ENCODE measurements at places on chromosomes 6 and 20.

- DNase-seq: no peak
These were observed 100.9 kb downstream of the QRSL1 start for GRCh38 chr6:106730264-106730663.

DNA sequence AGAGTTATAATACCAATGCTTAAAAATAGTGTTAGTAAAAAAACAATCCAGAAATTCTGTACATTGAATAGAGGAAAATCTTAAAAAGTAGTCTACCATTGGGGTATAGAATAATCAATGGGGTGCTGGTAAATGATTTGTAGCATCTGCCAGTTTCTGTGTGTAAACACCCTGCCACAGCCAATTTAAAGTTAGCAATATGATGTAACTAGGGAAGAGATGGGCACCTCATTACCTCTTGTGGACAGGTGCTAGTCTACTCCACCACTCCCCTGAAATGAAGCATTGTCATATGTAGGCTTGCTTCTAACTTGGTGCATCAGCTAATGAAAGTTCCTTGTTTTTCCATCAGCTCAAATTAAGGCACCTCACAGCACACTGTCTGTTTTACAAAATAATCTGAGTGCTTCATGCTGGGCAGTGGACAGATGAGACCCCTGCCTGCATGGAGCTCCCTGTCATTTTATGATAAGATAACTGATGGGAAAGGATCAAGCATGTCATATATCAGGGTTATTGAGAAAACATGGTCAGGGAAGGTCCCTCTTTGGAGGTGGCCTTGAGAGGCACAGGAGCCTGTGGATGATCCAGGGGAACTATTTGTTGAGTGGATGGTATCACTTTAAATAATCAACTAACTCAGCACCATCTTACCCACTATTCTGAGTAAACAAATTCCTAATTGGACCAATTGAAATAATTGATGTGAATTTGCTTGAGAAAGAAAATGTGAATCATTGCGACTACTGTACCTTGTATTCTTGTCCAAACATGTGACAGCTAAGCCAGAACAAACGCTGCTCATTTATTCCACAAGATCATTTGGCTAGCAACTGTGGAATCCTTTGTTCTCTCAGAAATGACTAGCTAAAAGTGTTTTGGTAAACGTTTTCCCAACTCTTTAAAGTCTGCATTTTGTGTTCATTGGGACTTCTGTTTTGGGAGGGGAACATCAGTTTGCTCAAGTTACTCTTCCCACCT, 45.9 kb upstream of the CSE1L start:
- no peak for DNase-seq

- DNase-seq: no peak
These were observed 60.7 kb downstream of the FAM229B start for GRCh38 chr6:112148103-112148502.

- DNase-seq: no peak
These were observed 81.1 kb downstream of the PLCG1 start for GRCh38 chr20:41218466-41218865.

GRCh38 chr6:145548933-145549648, 186.2 kb downstream of the EPM2A start:
- no peak for DNase-seq

DNA sequence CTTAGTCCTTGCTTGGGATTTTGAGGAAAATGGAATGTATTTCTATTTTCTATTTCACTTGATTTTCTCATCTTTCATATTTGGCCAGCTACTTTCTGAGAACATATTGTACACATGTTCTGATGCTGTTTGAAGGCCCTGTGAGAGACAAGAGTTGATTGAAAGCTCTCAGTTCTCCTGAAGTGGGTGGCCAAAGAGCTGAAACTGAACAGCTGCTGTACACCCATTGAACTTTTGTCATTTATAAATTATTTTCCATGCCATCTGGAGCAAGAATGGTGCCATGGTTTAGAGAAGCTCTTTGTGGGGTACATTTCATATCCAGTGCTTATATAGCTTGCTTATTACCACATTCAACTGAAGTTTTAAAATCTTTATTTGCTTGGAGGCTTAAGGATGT, 298.3 kb downstream of the PRL start:
- DNase-seq: no peak

DNA sequence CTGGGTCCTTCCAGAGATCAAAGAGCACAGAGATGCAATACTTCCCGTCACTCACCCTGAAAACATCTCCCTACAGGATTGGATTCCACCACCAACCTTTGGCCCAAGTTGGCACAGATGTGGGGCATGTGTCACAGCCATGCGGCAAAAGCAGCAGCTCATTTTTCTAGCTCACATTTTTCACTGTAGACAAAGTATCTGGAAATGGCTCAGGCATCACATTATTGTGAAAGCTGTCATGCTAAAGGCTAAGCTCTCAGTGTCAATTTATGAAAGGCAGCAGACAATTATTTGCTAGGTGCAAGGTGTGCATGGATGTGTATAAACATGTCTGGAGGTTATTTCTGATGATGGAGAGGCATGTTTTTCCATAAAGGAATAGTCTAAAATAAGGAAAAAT, 248.8 kb upstream of the PRND start:
- no peak for DNase-seq

GRCh38 chr6:169158691-169159090, 95.0 kb downstream of the THBS2 start:
- no peak for DNase-seq

DNA sequence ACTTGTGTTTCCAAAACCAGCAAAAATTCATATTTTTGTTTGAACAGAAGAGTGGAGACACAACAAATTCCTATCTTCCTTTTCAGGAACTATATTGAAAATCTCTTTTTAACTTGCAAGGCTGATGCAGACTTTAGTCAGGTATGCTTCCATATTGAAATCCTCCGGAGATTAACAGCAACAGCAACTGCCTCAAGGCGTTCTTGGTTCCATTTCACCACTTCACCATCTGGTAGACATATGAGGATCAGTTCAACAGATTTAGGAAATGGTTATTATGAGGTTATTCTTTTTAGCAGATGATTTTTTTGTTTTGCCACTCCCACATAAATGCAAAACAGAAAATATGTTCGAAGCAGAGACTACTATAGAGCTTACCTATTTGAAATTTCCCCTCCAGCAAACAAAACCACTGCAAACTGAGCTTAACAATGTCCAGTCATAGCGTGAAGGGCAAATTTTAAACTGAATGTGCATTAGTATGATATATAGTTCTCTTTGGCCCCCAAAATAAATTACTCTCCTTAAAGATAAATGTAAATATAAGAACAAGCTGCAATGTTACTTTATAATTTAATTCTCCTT, 520.5 kb upstream of the ADGRB3 start:
- no peak for DNase-seq

DNA sequence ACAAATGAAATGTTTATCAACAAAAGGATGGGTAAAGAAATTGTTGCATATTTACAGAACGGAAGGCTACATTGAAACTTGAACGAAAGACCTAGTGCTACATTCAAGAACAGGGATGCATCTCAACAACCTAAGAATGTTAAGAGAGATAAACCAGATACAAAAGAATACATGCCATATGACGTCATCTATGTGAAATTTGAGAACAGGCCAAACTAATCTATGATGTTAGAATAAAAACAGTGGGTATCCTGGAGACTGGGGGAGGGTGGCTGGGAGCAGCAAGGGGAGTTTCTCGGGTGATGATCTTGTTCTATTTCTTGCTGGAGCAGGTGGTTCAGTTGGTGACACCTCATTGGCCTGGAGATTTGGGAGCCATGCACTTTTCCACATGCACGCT, 81.5 kb downstream of the SULF2 start:
- no peak for DNase-seq
